NCI-H510A treated with DMSO at 0.1 percent for 48 hours (cell line): ENCODE measurements at places on chromosomes 1 and 21.

DNA sequence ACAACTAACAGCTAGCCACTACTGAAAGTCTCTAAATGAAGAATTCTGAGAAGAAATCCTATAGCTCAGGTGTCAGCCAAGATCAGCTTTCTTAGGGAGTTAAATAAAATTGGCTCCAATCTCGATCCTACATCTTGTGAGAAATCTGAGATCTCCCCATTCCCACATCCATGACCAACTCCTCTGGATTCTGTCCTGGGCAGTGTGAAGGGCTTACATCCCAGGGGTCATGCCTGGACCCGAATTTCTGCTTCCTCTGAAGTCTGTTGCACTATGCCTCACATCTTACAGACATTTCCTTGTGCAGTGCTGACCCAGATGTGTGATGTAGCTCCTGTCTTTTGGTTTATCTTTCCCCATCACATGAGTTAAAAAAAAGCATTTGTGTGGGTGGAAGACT lies 4.8 kb upstream of the TNN start:
- DNase-seq = no peak

GRCh38 chr21:15206514-15206913 lies 141.7 kb upstream of the NRIP1 start:
- no peak for DNase-seq

- no peak for DNase-seq
These were observed 23.7 kb upstream of the PEX19 start for GRCh38 chr1:160308451-160309184.

GRCh38 chr1:8752411-8752810 lies 65.0 kb downstream of the RERE start:
- DNase-seq = no peak

DNA sequence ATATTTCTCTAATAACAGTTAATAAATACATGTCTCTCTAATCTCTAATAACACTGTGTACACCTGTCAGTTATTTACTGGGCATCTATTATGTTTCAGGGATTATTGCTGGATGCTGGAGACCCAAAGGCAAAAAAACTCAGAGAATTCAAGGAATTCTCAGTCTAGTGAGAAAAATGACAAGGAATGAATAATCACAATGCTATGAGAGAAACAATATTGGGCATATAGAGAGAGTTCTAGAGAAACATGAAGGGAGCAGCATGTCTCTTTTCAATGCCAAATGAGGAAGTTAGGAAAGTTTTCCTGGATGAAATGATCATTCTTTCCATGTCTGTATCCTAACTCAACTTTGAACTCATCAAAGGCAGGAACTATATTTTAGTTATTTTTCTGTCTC lies 82.8 kb downstream of the TNFSF18 start:
- no peak for DNase-seq

GRCh38 chr1:54502342-54502741 lies 45.7 kb upstream of the ACOT11 start:
- no peak for DNase-seq
